Fibroblast of upper back skin (primary cell): ENCODE measurements at places on chromosomes 5 and 9.

- DNase-seq, result no peak
Observed at GRCh38 chr9:33380390-33381094, 21.8 kb downstream of the AQP7 start.

DNA sequence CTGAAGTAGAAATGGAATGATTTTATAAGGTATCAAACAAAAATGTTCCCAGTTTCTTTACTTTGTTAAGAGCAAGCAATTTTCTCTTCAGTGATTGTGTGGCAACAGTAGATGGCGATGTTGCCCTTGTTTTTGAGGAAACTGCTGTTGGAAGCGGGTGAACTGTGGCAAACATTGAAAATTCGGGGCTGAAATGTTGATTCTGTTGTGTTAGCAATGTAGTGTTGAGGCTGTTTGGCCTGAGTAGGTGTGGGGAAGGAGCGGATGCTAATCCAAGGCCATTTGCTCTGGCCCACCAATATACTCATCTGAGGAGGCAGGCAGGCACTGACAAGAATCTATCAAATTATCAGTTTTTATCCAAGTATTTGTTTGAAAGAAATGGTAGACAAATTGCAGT is 129.8 kb downstream of the SLC12A2 start:
- peak; percentile 72 for DNase-seq

- no peak for DNase-seq
Observed at GRCh38 chr5:38906503-38906902, 60.7 kb downstream of the OSMR start.

GRCh38 chr9:69132361-69132760 is 41.7 kb upstream of the TJP2 start:
- DNase-seq, result no peak

GRCh38 chr9:136720251-136720897 is 8.0 kb downstream of the DIPK1B start:
- DNase-seq, result peak; percentile 45

DNA sequence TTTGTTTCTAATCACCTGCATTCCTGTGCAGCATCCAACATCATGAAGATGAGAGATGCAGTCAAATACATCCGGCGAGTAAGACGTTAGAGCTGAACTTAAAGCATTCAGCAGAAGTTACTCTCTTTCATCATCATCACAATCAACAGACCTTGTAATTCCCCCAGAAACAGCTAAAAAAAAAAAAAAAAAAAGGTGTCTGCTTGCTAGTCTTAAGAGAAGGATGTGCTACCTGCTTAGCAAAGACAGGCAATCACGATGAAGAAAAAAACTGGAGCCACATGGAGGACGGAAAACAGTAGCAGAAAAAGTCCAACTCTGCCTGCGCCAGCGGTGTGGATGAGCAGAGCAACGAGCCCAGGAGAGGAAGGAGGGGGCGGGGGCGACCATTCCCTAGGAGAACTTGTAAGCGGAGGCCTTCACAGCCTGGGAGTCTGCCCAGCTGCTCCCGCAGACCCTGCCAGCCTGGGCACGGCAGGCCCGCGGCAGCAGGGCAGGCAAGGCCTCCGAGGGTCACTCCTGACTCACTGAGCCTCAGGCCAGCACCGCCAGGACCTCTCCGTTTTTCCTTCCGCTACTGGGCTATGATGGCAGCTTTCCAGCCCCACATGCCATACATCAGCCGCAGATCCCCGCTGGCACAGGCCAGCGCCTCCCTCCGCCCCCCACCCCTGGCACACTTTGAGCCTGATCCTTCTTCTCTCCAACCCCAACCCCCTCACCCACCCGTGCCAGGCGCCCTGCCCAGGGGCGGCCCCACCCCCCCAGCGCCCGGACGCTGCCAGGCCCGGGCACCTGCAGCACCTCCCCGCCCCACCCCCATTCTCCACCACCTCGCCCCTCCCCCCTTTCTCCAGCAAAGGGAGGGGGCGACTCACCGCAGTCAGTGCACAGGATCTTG is 1.4 kb downstream of the NRG2 start:
- DNase-seq, result peak; percentile 18

DNA sequence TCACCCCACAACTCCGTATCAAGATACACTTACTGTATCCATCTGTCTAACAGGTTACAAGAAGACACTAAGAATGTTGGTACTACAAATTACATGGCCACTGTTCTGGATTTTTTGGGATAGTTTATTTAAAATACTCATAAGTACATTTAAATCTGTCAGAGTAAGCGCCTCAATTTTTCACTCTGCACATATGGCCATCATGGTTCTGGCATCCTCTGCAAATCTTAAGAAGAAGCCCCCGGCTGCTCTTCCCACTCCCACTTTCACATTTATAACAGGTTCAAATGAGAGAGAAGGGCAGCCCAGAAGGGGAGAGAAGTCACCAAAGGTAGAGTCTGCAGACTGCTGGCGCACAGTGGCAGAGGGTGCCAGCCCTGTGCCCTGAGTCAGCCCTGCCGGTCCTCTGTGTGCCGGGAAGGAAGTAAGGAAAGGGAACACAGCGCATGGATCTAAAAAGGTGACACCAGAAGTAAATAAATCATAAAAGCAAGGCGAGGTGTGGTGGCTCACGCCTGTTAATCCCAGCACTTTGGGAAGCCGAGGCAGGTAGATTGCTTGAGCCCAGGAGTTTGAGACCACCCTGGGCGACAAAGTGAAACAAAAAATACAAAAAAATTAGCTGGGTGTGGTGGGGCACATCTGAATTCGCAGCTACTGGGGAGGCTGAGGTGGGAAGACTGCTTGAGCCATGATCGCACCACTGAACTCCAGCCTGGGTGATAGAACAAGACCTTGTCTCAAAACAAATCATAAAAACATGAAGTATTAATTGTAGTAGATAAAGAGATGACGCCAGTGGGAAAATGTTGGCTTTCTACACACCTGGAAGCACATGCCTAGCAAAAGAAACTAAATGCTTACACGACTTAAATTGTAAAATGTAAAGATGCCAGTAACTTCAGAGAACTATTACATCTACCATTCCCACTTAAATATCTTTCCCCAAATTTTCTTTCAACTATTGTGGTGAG is 30.0 kb downstream of the RNF130 start:
- DNase-seq, result no peak

DNA sequence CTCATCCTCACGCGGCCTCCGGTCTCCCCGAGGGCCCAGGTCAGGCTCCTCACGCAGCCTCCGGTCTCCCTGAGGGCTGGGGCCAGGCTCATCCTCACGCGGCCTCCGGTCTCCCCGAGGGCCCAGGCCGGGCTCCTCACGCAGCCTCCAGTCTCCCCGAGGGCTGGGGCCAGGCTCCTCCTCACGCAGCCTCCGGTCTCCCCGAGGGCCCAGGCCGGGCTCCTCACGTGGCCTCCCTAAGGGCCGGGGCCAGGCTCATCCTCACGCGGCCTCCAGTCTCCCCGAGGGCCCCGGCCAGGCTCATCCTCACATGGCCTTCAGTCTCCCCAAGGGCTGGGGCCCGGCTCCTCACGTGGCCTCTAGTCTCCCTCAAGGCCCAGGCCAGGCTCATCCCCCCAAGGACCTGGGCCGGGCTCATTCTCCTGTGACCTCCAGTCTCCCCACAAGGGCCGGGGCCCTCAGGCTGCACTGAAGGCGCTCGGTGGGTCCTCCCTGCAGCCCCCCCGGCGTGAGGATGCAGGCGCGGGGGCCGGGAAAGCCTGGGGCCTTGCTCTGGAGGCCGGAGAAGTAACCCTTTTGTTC is 51.2 kb upstream of the FCN2 start:
- no peak for DNase-seq

- no peak for DNase-seq
Observed at GRCh38 chr5:75484605-75485004, 26.8 kb downstream of the CERT1 start.

- DNase-seq, result no peak
Observed at GRCh38 chr5:55410845-55411244, 103.1 kb downstream of the MTREX start.

- DNase-seq, result no peak
Observed at GRCh38 chr5:156753846-156754245, 96.2 kb upstream of the PPP1R2B start.

GRCh38 chr9:76866689-76867088 is 39.2 kb downstream of the PRUNE2 start:
- peak; percentile 94 for DNase-seq

DNA sequence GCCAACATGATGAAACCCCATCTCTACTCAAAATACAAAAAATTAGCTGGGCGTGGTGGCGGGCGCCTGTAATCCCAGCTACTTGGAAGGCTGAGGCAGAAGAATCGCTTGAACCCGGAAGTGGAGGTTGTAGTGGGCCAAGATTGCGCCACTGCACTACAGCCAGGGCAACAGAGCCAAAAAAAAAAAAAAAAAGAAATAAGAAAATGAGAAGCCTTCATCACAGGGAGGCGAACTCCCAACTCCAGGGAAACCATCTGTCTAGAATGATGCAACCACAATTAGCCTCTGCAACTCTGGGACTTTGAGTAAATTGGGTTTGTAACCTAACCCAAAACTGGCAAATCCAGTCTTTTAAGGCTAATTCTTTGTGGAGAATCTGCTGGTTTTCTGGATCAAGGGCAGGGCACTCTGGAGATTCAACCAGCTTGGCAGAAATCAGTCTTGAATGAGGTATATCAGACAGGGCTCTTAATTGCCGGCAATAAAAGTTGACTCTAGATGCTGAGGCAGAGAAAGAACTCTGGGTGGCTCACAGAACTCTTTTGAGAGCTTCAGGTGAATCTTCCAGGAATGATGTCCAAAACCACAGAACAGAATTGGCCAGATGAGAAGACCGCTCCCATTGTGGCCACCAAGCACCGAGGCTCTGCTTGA is 9.9 kb downstream of the S100Z start:
- no peak for DNase-seq

DNA sequence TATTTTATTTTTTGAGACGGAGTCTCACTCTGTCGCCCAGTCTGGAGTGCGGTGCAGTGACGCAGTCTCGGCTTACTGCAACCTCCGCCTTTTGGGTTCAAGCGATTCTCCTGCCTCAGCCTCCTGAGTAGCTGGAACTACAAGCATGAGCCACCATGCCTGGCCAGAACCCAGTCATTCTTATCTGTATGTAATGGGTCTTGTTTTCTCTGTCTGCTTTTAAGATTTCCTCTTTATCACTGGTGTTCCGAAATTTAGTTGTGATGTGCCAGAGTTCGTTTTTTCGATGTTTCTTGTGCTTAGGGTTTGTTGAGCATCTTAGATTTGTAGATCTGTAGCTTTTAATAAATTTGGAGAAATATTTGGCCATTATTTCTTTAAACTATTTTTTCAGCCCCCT is 19.2 kb downstream of the SLC25A25 start:
- no peak for DNase-seq

DNA sequence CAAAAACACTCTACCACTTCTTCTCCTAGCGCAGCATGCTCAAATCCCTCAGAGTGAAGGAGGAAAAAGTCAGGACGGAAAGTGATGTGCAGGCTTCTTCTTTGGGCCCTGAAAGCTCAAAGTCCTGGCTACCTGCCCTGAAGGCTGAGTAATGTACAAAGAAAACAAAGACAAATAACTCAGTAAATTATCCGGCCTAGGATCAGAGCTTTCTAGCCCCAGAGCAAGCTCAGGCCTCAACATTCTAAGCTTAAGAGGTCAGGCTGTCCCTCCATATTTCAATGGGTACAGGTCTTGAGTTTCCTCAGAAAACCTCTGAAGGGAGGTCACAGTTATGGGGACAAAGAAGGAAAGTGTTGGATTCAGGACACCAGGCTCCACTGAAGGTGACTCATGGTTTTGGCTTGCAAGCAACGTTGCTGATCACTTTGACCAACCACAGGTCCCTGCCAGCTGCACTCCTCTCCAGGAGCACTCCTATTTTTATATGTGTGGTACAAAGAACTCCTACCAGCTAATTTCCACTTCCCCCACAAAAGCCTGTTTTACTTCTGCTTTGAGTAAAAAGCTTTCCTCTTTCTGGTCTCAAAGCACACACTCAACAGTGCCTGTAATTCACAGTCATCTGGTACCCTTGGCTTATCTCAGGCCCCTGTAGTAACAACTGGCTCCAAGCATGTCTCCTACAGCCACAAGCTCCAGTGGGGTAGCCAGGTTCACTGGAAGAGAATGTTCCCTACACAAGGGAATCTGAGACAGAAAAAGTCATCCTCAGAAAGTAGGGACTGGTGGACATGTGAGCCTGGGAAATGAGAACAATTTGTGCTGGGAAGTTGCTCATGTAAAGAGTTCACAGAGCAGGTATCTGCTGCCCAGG is 115.7 kb downstream of the UGCG start:
- DNase-seq, result peak; percentile 95

GRCh38 chr9:126228111-126228780 is 98.4 kb upstream of the MVB12B start:
- no peak for DNase-seq

- no peak for DNase-seq
Observed at GRCh38 chr9:118538959-118539358, 830.3 kb downstream of the BRINP1 start.

DNA sequence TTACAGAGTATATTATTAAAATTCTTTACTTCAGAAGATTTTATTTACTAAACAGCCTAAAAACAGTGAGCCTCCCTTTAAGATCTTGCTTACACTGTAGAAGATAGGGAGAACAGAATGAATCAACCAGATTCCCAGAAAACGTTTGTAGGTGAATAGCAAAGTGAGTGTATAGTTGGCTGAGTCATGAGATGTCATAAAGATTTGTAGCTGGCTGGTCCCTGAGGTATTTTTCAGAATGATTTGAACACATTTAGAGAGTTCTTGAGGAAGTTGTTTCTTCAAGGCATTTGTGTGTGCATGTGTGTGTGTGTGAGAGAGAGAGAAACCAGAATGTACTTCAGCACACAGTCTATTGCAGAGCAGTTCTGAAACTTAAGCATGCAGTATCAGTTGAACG is 159.4 kb upstream of the PRR16 start:
- DNase-seq, result peak; percentile 95

- DNase-seq, result no peak
Observed at GRCh38 chr5:151614565-151614964, 23.4 kb upstream of the FAT2 start.

DNA sequence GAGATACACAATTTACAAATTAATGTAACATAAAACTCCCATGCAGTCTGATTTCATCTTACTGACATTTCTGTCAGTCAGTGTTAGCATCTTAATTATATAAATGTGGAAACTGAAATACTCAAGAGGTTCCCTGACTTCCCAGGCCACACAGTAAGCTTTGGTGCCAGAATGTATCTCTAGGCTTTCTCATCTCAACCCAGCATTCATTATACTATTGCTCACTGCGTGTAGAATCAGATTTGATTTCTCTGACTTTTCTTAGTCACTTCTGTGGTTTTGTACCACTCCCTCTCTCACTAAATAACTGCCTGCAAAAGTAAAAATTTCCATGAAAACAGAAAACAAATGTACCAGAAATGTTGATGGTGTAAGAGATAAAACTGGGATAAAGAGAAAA is 31.7 kb upstream of the CDKN2B start:
- peak; percentile 75 for DNase-seq

DNA sequence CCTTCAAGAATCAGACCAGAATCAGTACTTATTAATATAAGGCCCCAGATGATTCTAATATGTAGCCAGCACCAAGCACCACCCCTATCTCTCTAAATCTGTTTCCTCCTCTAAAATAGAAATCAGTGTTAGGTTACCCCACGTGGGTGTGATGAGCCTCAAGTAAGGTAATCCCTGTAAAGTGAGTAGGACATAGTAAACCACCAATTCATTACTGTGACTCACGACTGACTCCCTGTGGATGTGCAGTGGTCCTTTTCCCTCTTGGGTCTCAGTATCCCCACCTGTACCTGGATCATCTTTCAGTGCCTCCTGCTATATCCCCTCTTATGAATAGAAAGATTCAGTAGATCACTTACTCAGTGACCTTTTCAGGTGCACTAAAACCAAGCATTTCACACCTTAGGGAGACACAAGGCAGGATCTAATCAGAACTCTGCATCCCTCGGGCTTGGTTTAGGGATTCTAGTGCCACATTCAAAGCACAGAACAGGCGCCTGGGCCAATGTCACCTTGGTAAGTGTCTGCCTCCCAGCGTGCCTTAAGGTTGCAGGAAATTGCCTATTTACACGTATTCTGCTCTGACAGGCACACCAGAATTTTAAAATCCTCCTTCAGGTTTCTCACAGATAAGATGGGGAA is 12.2 kb upstream of the ALDH1B1 start:
- no peak for DNase-seq
